Endodermal cell (in vitro differentiated cells): ENCODE measurements at places on chromosomes 3 and 15.

DNA sequence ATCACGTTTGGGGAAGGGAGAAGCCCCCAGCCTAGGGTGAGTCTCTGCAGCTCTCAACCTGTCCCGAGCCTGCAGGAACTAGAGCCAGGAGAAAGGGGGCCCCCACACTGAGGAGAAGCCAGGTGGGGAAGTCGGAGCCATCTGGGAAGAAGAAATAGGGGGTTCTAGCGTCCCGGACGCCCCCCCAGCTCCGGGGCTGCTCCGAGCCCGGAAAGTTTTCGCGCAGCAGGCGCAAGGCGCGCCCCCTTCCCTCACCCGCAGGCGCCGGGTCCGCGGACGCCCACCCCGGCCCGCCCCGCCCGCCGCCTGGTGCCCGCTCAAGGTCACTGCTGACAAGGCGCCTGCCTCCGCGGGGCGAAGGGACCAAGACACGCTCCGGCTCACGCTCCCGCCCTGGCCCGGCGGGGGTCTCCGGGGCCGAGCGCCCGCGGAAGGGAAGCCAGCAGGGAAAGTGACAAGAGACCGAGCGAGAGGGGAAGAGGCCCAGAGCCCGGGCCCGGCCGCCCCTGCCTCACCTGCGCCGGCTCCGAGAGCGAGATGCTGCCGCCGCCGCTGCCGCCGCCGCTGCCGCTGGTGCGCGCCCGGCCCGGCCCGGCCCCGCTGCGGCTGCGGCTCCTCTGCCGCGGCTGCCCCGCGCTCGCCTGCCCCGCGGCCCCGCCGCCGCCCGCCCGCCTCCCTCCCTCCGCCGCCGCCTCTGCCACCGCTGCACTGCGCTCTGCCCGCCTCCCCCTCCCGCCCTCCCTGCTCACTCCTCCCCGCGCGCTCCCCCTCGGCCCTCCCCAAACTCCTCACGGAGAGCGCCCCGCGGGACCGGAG, 108.4 kb upstream of the SLC6A11 start:
- DNase-seq, result peak; percentile 83

- no peak for DNase-seq
Observed at GRCh38 chr3:100891033-100891432, 102.2 kb downstream of the ABI3BP start.

- DNase-seq, result no peak
Observed at GRCh38 chr15:38048001-38048455, 113.6 kb downstream of the TMCO5A start.

- DNase-seq, result no peak
Observed at GRCh38 chr15:85541744-85542143, 161.3 kb downstream of the AKAP13 start.

- no peak for DNase-seq
Observed at GRCh38 chr3:133853925-133854227, 41.8 kb downstream of the RAB6B start.

- no peak for DNase-seq
Observed at GRCh38 chr3:145055375-145056076, 1083.9 kb downstream of the DIPK2A start.

GRCh38 chr15:63240109-63240508, 37.3 kb upstream of the APH1B start:
- no peak for DNase-seq

DNA sequence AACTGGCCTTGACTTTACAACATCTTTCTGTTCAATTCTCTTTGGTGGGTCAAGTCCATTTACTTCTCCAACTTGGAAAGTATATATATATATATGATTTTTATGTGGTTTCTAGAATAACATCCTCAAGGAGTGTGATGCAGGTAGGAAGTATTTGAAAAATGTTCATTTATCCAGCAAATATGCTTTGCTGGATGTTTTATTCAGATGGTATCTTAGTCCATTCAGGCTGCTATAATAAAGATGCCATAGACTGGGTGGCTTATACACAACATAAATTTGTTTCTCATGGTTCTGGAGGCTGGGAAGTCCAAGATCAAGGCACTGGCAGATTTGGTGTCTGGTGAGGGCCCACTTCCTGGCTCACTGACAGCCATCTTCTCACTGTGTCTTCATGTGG, 168.7 kb upstream of the RASGRP1 start:
- DNase-seq, result no peak

GRCh38 chr15:38503496-38503895, 49.6 kb downstream of the FAM98B start:
- DNase-seq, result no peak

DNA sequence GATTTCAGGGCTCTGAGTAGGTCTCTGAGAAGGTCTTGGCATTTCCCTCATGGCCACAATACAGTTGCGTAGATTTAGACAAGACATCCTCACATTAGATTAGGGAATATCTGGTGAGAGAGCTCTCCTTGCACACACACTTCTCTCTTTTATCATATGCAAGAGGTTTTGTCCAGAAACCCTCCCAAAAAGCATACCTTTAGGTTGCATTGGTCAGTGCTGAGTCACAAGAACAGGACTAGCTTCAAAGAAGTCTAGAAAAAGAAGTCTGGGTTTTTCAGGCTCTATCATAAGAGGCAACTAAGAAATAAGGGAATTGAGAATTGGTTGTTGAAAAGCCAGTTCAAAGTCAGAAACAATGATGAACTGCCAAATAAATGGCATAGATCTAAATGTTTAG, 40.1 kb upstream of the MITF start:
- no peak for DNase-seq

GRCh38 chr3:47867451-47868044, 64.6 kb downstream of the DHX30 start:
- peak; percentile 41 for DNase-seq

DNA sequence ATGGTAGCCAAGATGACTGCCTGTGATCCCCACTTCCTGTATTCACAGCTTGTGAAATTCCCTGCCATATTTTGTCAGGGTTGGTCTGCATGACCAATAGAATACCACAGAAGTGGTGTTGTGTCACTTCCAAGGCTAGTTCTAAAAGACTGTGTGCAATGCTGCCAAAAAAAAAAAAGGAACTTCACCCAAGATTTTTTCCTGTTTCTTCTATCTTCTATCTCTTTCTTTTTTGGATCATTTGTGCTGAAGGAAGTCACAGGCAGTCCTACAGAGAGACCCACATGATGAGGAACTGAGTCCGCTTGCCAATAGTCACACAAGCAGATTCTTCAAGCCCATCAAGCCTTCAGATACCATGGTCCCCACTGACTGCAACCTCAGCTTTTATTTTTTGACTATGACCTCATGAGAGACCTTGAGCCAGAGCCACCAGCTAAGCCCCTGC, 18.1 kb upstream of the RAF1 start:
- DNase-seq, result no peak

DNA sequence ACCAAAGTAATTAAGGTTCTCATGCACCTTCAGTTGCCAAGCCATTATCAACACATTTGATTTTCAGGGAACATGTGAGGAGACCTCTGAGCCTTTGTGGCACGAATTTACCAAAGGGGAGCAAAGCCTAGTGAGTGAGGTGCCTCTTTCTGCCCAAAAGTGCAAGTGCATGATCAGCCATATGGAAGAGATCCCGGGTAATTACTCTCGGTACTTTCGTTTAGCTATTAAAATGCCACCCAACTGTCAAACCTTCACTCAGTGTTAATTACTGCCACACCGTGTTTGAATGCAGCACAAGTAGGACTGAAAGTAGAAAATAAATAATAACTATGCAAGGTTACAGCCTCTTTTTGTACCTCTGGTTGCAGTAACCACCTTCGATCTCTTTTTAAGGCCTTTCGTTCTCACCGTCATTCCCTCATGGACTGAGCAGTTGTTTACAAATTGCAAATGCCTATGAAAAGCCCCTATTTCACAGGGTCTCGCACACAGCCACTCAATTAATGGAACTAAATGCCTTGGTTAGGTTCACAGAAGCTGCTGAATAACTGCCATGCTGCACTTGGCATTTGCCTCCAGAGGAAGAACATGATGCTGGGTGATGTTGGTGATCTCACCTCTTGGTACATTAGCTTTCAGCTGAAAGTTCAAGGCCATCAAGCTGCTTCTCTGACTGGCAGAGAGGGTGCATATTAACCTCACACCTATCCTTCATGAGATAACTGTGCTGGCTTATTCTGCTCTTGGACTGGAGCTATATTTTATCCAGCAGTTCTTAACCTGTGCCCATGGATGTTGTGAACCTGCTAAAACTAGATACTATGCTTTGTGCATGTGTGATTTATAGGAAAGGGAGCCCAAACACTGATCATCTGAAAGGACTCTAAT, 69.9 kb downstream of the TNIK start:
- DNase-seq, result no peak

DNA sequence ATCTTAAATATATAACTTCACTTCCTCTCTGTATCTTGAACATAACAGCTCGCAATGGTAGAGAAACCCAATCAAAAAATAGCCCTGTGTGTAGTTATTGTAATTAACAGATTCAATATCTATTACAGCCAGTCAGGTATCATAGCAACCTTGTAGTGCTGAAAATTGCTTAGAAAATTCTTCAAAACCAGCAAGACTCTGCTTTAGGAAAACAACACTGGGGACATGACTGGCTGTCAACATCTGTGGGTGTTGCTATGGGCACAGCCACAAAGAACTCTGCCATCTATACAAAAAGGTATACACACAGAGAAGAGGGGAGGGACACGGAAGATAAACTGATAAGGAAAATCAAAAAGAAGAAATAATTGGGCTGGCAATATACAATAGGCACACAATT, 101.2 kb downstream of the WDR72 start:
- no peak for DNase-seq

DNA sequence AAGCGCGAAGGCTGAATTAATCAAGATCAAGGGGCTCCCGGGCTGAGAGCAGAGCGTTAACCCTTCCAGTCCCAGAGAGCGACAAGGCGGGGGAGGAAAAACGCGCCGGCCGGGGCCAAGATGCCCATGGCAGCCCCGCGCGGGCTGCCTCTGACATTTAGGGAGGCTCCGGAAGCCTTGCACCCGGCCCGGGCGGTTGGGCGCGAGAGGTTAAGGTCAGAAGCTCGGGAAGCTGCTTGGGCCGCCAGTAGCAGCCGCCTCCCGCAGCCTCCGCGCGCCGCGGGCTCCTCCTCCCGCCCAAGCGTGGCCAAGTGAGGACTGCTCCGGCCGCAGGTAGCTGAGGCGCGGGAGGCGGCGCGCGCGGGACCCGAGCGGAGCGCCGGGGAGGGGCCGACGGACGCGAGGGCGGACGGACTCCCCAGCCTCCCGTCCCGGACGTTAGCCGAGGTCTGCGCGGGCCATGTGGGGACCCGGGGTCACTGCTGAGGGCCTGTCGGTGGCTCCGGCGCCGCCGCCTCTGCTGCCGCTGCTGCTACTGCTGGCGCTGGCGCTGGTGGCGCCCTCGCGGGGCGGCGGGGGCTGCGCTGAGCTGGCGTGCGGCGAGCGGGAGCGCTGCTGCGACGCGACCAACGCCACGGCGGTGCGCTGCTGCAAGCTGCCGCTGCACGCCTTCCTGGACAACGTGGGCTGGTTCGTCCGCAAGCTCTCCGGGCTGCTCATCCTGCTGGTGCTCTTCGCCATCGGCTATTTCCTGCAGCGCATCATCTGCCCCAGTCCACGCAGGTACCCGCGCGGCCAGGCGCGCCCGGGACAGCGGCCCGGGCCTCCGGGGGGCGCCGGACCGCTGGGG, at the start of gene C3orf80:
C3orf80 (plus strand) TSS at position 247 of the 850 bp plus-strand sequence; CDS start at position 461, 214 bp downstream.
- peak; percentile 91 for DNase-seq

- no peak for DNase-seq
Observed at GRCh38 chr3:187042346-187042745, 97.0 kb downstream of the RPL39L start.

DNA sequence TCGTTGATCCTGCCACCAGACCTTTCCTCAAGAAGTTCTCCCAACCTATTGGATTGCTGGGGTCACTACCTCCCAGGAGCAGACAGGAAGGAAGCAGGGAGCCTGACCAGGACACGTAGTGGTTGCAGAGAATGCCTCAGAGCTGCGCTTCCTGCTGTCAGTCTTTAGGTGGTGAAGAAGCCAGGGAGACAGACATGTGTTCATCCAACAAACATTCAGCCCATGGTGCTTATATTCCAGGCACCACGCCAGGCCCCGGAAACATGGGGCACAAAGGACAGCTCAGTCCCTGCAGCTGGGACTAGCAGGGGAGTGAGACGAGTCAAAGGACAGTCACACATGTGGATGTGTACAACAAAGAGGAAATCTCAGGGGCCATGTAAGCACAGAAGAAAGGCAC, 26.0 kb upstream of the CORO2B start:
- DNase-seq, result no peak

GRCh38 chr3:74921676-74922075, 307.2 kb upstream of the CNTN3 start:
- DNase-seq, result no peak

DNA sequence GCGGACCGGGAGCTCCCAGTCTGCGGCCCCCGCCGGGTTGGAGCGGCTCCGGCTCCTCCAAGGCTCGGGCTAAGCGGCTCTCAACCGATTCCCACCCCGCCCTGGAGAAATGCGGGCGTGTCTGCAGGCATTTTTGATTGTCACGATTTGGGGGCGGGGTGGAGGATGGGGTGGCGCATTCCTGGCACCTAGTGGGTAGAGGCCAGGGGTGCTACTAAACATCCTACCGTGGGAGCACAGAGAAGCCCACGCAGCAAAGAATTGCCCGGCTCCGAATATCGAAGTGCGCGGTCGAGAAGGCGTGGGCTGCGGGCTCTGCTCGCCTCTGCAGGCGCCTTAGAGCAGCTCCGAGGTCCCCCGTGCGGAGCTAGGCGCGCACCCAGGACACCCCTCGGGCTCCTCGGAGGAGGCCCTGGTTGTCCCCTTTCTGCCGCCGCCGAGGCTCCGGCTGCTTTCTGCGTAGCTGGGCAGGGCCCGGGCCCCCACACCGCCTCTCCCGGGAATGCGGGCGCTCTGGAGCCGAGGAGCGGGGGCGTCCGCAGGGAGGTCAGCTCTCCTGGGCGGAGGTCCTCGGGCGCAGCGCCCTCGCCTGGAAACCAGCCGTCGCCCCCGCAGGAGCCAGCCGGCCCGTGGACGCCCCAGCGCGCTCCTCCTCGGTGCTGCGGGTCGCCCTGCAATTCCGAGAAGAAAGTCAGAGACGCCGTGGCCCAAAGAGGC, 16.5 kb upstream of the LAMP3 start:
- DNase-seq, result peak; percentile 87
